Stimulated activated CD8-positive, alpha-beta memory T cell treated with anti-CD3 and anti-CD28 coated beads, Interleukin-4, amount 100 ng/mL, for 1 hour (primary cell): ENCODE measurements at places on chromosomes 11 and 22.

DNA sequence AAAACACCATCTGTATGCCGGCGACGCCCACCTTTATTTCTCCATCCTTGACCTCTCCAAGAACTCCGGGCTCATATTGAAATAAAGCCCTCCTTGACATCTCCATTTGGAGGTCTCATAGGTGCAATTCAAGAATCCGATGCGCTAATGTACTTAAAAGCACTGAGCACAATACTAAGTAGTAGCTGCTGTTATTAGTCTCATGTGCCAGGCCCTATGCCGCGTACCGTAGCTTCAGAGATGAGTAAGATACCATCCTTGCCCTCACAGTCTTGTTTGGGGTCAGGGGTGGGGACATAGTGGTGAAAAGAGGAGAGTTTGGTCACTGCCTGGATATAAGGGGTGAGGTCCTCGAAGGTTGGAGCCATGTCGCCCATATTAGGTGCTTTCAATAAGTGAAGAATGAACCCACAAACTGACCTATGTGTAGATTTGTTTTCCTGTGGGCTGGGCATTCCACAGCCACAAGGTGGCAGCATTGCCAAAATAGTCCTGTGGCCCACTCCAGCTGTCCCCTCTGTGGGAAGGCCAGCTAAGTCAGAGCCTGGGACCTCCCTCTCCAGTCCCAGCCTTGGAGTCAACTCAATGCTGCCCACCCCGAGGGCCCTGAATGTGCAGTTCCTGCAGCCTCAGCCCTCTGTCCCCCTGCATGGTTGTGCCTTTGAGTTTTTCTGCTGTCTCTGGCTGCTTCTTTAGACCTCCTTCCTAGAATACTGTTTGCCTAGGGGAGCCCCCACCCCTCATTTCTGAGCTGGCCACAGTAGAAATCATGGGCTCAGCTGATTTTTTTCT is 6.5 kb downstream of the DCPS start:
- DNase-seq = no peak

GRCh38 chr11:125300791-125301218 is 136.3 kb downstream of the PKNOX2 start:
- no peak for DNase-seq

- peak; percentile 41 for DNase-seq
These were observed 45.9 kb downstream of the ZNF143 start for GRCh38 chr11:9506489-9507276.

- DNase-seq = no peak
These were observed 3.6 kb downstream of the PLA2G3 start for GRCh38 chr22:31136711-31137110.

DNA sequence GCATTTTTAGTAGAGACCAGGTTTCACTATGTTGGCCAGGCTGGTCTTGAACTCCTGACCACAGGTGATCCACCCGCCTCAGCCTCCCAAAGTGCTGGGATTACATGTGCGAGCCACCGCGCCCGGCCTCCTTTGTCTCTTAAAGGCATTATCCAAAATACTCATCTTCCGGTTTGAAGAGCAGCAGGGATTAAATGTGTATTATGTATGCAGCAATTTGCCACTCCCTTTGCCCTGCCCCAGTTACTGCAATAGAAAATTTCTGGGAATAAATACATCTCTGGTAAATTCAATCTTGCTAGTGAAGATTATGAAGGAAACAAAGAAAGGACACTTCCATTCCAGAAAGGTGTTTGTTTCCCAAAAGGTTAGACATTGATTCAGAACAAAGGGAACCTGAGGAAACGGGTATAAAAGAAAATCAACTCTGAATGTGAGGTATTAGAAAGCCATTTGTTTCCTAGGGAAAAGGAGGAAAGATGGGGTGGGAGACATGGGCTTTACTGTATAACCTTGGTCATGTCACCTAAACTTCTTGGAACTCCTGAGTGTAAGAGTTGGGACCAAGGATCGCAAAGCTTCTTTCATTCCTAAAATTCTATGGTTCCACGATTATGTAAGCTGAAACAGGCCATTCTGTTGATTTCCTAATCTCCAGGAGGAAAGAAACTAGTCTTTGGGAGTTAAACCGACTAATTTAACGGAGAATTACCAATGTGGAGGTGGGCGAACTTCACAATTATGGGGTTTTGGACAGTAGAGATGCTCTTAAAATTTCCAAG is 959 bp upstream of the HIPK3 start:
- DNase-seq = no peak

- DNase-seq = peak; percentile 70
These were observed 925 bp upstream of the KCNJ11 start for GRCh38 chr11:17389211-17389956.

GRCh38 chr11:127000291-127000968 is at the start of gene KIRREL3:
Gene KIRREL3 (minus strand): TSS chr11:127000770.
- DNase-seq = no peak

GRCh38 chr11:106389101-106389500 is 311.6 kb downstream of the AASDHPPT start:
- no peak for DNase-seq

DNA sequence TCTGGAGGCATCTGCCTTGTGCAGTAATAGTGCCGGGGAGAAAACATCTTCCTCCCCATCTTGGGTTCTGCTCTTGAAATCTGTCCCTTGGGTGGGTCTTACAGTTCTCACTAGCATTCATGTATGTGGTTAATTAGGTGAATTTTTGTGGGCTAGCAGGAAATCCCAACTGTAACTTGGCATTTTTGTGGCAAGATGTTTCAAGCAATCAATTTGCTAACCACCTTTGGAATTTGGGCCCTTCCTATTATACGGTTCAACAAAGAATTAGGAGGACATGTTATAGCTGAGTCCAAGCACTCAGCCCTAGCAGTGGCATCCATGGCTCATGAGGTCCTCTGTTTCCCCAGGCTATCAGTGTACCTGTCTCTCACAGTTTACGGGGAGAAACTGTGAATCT is 89.1 kb upstream of the MTNR1B start:
- DNase-seq = no peak

DNA sequence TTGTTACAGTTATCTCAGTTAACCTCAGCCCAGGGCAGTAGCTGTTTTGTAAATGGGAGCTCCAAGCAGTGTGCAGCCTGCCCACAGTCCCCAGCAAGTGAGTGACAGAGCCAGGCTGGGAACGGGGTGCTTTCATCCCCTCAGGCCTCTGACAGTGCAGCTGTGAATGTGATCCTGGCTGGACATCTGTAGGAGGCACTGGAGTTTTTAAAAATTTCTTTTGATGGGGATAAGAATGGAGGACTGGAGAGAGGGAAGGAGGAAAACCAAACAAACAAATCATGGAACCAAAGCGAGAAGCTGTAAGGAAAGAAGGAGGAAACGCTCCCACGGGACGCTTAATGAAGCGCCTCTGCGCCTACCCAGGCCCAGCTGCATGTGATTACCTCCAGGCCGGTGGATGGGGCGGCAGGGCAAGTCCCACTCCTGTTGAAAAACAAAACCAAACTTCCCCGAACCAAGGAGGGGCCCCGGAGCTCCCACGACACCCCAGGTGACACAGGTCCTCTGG is 40.6 kb downstream of the SCUBE1 start:
- DNase-seq = no peak

GRCh38 chr22:32127904-32128303 is 31.2 kb downstream of the C22orf42 start:
- DNase-seq = no peak

GRCh38 chr22:49975543-49976389 is 15.2 kb downstream of the PIM3 start:
- DNase-seq = no peak

- no peak for DNase-seq
These were observed 15.7 kb downstream of the RAC2 start for GRCh38 chr22:37228106-37229011.

DNA sequence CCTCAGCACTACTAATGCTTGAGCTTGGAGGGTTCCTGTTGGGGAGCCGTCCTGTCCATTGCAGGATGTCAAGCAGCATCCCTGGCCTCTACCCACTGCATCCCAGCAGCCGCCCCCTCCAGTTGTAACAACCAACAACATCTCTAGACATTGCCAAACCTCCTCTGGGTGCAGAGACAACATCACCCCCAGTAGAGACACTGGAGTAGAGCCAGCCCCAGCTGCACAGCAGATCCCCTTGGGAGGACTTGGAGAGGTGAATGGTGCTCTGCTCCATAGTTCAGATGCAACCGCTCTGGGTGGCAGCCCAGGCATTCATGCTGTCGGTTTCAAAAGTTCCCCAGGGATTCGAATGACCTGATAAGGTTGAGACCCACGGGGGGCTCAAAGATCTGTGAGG is 259.0 kb downstream of the MN1 start:
- no peak for DNase-seq

- DNase-seq = no peak
These were observed 31.5 kb downstream of the TRMU start for GRCh38 chr22:46366801-46367706.

DNA sequence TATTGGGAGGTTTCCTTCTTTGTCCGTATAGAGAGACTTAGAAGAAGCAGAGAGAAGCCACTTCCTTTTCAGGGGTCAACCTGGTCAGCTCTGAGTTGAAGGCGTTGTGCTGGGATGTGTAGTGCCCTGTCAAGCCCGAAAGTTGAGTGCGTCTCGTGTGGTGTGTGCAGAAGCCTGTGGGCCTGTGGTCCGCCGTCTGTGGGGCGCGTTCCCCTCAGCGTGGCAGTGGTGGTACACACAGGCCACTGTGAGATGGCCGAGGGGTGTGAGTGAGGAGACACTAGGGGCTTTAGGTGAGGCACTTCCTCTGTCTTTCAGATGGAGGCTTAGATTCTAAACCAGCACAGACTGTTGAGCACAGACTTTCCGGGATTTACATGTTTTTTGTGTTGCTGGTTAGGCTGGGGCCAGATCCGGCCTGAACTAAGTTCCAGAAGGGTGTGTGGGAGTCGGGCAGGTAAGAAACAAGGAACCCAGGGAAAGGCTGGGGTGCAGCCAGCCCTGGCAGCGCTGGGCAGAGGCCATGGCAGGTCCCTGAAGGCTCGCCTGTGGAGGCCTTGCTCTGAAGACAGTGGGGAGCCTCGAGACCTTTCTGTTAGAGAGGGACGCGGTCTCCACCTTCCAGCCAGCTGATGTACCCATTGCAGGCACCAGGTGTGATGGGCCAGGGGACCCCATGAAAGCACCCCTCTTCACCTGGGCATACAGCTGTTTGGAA is 194.2 kb downstream of the TBC1D22A start:
- no peak for DNase-seq

- no peak for DNase-seq
These were observed 21.3 kb upstream of the MTNR1B start for GRCh38 chr11:92948116-92948515.

DNA sequence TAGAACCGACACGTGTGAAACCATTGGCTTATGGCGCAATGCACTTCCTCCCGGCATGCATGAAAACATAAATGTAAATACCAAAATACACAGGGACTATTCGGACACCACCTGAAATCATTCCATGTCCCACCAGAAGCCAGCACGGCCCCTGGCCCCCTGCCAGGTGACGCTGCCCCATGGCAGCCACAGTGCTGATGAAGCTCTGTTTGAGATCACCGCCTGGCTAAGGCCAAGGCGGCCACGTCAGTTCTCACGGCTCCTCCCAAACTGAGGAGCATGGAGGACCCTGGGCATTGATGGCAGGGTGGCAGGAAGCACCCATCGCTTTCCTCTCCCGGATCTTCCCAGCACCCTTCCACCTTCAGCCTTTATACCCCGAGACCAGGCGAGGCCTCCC is 89.5 kb downstream of the CDKN1C start:
- no peak for DNase-seq

GRCh38 chr11:68297494-68297811 is 14.9 kb upstream of the LRP5 start:
- no peak for DNase-seq

DNA sequence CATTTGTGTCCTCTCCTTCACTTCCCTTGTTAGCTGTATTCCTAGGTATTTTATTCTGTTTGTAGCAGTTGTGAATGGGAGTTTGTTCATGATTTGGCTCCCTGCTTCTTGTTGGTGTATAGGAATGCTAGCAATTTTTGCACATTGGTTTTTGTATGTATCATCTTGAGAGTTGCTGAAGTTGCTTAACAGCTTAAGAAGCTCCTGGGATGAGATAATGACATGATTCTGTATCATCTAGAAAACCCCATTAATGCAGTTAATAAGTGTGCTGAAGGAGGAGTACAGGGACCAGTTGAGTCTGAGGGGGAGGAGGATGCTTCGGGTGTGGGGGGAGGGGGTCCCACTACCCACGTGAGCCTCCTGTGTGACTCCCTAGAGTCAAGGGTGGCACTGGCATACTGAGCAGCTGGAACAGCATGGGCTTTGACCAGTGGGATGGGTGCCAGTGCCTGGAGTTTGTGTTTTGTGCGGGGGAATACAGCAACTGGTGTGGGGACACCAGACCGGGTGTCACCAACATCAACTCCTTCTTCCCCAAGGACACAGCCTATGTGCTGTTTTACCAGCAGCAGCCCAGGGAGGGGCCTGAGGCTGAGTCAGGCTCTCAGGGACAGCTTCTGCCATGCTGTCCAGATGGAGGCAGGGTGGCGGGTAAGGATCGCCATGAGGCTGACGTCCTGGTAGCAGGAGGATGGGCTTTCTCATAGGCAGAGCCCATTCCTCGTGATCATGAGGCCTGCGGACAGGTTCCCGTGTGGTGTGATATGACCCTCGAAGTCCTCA is 24.1 kb downstream of the USP35 start:
- DNase-seq = no peak

DNA sequence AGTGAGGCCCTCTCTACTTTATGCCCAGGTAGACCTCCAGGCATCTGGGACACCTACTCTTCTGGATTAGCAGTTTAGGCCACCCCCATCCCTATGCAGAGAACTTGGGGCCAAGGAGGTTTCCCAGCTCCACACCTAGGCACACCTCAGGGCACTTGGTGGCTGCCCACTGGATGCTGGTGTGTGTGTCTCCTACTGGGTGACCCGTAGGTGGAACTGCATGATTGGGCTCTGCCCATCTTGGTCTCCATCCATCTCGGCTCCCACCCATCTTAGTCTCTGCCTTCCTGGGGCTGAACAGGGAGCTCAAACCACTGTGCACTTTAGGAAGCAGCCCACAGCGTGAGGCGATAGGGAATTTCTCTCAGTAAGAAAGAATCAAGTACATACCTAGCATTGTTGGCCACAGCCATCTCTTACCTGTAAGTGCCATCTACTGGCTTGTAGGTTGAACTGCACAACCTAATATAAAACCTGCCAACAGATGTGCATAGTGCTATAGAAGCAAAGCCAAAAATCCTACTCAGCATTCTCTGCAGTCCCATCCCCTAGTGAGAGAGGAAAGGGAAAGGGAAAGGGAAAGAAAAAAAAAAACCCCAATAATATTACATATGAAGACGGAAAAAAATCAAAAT is 61.6 kb upstream of the PTPN5 start:
- DNase-seq = no peak

DNA sequence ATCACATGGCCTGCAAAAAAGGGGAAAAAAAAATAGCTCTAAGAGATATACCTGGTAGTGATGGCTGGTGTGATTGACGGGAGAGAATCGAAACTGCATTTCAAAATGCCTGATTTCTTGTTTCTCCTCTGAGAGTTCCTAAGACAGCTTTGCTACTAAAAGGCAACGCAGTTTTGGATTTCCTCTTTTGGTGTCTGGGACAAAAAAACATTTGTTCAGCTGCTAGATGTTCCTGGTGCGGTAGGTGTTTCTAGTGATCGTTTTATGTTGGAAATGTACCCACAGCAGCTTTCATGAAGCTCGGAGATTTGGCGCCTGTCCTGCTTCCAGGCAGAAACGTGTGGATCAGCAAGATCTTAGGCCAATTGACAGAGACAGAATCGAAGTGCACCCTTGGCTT is 18.1 kb downstream of the P2RX3 start:
- DNase-seq = no peak

- DNase-seq = no peak
These were observed 84.9 kb downstream of the ME3 start for GRCh38 chr11:86587264-86588193.
